B cell (primary cell): ENCODE measurements at places on chromosomes 5 and 9.

DNA sequence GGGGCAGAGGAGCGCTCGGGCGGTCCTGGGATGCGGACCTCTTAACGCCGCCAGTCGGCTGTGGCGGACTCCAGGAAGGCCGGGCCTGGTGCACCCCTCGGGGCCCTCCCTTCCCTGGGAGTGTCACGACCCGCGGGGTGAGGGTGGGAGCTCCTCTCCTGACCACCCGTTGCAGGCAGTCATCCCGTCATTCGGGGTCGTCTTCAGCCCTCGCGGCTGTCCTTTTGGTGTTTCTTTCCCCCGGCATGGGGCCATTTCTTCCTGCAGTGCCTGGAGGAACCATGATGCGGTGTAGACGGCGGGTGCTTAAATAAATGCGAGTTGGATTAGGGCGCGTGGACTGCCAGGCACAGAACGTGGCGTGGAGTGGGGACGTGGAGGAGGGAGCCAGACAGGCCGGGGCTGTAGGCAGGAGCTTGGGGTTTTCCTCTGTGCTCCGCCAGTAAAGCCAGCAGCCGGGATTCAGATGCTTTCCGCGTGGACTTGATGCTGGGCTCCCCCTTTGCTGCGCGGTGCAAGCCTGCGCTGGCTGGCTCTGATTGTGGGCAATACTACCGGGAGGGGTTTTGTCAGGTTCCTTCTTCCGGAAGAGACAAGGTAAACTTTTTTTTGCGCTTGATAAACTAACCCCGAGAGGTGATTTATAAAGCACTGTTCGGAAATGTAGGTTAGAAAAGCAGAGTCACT is 868 bp downstream of the KDM4C start:
- peak; percentile 79 for DNase-seq

DNA sequence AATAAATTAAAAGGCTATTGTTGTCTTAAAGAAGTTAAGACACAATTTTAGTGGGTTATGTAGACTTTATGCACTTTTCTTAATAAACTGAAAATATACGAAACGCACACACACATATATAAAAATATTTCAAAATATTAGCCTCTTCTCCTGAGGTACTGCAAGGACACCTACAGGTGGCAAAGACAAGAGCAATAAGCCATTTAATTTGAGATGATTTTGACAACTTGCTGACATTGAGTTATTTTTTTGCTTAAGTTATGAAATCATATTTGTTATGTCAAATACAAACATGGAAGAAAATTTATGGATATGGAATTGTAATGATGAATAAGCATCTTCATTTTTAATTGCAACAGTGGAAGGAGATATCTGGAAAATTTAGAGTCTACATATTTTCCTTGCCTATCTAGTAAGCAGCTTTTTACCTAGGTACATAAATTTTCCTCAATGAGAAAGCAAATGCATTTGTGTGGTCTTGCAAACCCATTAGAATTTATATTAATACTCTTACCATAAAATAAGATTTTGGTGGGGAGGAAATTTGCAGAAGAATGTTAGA is 301.6 kb downstream of the ISL1 start:
- DNase-seq: no peak

- no peak for DNase-seq
These were observed 19.6 kb downstream of the ITGA2 start for GRCh38 chr5:53008751-53009150.

DNA sequence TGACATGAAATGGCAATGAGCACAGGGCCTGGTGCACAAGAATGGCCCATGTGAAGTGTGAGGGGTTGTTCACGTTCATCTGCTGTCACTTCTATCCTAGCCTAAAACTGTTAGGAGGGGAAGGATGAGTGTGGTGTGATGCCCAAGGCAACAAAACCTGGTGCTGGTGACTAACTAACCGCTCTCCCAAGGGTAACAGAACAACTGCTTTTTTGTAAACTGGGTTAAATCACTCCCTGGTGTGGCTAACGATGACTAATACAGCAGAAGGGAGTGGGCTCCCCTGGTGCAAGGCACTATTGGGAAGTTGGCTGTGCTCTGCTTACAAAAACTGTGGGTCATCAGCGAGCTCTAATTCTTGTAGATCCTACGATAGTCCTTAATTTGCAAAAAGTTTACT is 103.2 kb upstream of the VCAN start:
- DNase-seq: no peak

- DNase-seq: peak; percentile 8
These were observed 2.3 kb downstream of the TTF1 start for GRCh38 chr9:132404228-132404881.

GRCh38 chr5:87129046-87129445 is 138.6 kb upstream of the RASA1 start:
- DNase-seq: no peak

- no peak for DNase-seq
These were observed 463.4 kb downstream of the PDE4D start for GRCh38 chr5:59430066-59430685.

DNA sequence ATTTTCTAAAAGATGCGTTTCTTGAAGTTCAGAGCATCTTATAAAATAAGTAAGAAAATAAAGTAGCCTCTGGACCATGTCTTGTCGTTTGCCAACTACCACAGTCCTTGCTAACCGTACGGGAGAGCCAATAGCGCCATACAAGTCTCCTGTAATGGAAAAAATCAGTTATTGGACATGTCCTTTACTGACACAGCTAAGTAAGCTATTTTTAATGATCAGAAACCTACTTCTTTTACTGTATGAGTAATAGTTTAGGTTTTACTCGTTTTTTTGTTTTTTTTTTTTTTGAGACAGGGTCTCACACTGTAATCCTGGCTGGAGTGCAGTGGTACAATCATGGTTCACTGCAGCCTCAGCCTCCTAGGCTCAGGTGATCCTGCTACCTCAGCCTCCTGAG is 37.7 kb upstream of the RAPGEF6 start:
- DNase-seq: no peak

DNA sequence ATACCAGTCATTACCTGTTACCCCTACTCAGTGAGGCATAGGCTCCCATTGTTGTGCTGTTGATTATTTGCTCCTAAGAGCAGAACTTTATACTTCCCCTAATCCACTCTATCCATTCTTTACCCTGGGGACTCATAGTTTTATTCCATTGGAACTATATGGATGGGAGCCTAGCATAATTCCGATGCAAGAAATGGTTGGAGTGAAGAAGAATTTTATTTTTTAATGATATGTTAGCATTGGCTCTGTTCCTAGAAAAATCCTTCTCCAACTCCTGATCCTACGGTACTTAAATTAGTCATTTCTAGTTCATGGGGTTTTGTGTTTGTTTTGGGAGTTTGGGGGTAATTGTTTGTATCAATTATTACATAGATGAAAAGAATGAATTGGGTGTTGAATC is 191.5 kb downstream of the GOLPH3 start:
- no peak for DNase-seq

GRCh38 chr9:107243742-107244141 is 39.3 kb upstream of the RAD23B start:
- no peak for DNase-seq

DNA sequence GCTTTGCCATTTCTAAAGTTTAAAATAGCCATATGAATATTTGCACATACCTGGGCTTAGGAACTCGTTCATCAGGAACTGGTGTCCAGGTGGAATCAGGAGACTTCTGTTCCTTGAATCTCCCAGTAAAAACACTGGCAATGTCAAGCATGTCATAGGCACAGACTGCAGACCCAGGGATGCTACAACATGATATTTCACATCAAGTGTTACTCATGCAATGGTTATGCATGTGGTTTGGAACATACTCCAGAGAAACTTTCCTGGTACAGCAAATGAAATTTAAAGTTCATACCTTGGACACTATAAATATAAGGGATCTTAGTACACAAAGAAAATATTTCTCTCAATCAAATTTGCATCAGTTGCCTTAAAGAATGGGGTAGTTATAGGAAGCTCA is 92.2 kb downstream of the SEMA6A start:
- DNase-seq: no peak

DNA sequence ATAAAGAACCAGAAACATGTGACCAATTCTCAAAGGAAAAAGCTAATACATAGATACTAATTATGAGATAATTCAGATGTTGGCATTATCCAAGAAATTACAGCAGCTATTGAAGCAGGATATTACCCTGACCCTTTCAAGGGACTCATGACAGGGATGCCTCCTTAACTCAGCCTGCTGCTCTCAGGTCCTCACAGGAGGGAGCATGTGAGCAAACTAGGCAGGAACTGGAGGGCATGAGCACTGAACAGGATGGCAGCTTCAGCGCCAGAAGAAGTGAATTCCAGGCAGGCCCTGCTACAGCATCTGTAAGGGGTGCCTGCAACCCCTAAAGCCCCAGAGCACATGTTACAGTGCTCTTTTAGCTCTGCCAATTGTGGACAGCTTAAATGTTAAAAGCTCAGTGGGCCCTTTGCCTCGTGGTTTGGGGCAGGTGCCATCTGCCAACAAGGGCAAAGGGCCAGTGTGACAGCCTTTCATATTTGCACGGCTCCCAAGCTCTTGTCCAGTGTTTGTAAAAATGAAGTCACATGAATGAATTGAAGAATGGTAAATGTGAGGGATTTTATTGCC is 464.7 kb upstream of the COX7C start:
- no peak for DNase-seq
